Panc1 (cell line): ENCODE measurements at places on chromosomes 6 and 20. TPM values are rescaled to one million over a fixed set of nuclear protein-coding genes. Genes with fewer than 3 reads are reported as not detected.

The SMLR1 gene
- total RNA-seq = 0.08 TPM

- no peak overlapping the region for H3K4me3 ChIP-seq
- H3K36me3 ChIP-seq = no peaks in the 10 kb centered on the region
- H3K27ac ChIP-seq = no peak overlapping the region
- H3K4me1 ChIP-seq = no peaks in the 10 kb centered on the region
- no peak for DNase-seq
- H3K27me3 ChIP-seq = no peaks in the 10 kb centered on the region
These were observed 57.5 kb downstream of the SOBP start for GRCh38 chr6:107547451-107547840.

GRCh38 chr20:4728120-4728760 is 6.5 kb downstream of the PRND start:
- no peak for DNase-seq
- H3K36me3 ChIP-seq = no peaks in the 10 kb centered on the region
- no peak overlapping the region for H3K4me3 ChIP-seq

The ZNF184 gene
- 7.8 TPM for total RNA-seq

DNA sequence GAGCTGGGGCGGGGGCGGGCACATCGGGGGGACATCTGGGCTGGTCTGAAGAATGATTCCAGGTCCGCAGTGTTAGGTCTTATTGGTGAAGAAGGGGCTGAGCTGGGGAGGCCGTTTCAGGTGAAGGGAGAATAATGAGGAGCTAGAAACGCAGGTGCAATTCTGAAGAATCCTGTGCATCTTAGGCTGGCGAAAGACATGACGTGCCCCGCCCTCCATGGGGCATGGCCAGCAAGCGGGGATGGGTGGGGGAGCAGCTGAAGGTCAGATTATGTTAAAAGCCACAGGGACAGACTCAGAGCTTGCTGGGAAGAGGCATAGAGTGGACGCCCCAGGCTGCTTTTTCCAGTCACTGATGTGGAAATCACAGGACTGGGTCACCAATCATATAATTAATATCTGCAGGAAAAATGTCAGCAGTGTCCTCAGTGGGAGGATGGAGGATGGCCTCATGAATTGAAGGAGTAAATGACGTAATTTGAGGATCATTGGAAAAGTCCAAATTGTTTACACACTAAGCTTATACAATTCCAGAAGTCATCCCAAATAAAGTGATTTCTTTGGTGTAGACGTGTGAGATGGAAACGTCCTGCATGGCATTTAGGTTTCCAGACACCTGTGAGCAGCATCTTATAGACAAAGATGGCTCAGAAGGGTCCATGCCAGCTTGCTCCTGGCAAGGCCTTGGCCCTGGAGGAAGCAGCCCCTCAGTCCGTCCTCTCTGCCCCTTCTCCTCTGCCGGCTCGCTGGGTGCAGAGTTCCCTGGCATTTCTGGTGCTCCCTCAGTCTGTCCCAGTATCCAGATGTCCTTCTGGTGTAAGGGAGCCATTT is 109.6 kb upstream of the FRMD1 start:
- H3K27me3 ChIP-seq = no peaks in the 10 kb centered on the region; the same call in 1 of the 2 replicates
- no peak overlapping the region for H3K27ac ChIP-seq
- no peaks in the 10 kb centered on the region for H3K36me3 ChIP-seq
- no peak for DNase-seq
- no peak overlapping the region for H3K4me3 ChIP-seq

DNA sequence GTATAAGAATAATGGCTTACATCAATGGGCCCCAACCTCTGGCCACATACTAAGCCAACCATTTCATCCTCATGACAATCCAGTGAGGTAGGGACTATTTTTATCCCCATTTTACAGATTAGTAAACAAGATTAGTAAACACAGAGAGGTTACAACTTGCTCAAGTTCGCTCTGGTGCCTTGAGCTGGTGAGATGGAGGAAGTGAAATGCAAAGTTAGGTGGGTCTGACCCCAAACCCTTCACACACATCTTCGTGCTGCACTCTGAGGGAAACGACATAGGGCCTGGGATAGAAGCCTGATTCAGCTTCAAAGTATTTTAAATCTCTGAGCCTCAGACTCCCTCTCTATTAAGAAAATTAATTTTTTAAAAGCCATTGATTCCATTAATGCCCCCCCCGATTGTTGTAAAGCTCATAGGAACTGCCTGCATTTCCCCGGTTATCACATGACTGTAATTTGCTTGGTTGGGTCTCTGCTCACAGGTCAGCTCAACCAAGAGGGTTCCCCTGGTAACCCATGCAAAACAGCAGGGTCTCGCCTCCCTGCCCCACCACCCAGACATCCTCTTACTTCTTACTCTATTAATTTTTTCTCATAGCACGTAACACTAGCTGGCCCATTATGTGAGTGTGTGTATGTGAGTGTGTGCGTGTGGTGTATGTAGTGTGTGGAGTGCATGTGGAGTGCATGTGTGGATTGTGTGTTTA is 221.2 kb downstream of the MAFB start:
- H3K27ac ChIP-seq = no peak overlapping the region
- DNase-seq = no peak
- H3K36me3 ChIP-seq = no peaks in the 10 kb centered on the region
- no peak overlapping the region for H3K4me3 ChIP-seq
- no peaks in the 10 kb centered on the region for H3K27me3 ChIP-seq
- no peaks in the 10 kb centered on the region for H3K4me1 ChIP-seq

GRCh38 chr6:136404627-136405419 is 115.2 kb upstream of the BCLAF1 start:
- H3K36me3 ChIP-seq = no peaks in the 10 kb centered on the region
- no peaks in the 10 kb centered on the region; the same call in 1 of the 2 replicates for H3K4me1 ChIP-seq
- DNase-seq = no peak
- no peaks in the 10 kb centered on the region for H3K27me3 ChIP-seq

DNA sequence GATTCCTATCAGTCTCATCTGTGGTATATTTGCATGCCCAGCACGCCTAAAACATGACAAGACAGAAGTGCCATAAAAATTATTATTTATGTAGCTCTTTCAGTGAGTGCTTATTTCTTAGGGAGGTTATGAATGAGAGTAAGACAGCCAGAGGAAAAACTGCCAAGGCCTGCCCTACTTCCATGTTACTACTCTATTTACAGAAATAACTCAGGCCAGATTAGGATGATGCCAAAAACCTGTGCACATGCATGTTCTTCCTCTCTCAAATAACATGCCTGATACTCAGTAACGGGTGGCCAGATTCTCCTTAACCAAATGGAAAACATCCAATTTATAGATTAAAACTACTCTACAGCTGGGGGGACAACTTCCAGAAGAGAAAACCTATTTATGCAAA is 45.7 kb downstream of the ILRUN start:
- H3K36me3 ChIP-seq = 0 out of 2 replicates have a peak, but pooled peaks cover 2% of the 10 kb centered on the region
- DNase-seq = no peak
- H3K27me3 ChIP-seq = no peaks in the 10 kb centered on the region

The ULBP3 gene
- total RNA-seq = 2.4 TPM
